ENCODE measurements at places on chromosomes 2 and 18.

DNA sequence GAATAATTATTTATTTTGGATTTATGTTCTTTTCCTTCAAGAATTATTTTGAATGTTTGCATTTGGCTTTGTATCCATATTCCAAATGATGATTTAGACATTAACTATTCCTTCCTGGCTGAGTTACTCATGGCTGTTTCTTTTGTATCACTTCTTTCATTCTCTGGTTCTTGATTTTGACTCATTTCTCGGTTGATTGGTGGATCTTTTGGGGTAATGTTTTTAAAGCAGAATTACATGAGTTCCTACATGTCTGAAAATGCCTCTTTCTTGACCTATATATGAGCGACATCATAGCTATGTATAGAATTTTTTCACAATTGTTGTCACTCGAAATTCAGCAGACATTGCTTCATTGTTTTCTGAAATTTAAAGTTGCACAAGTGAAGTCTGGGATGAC, 39.5 kb downstream of the CYP26B1 start:
- H3K4me1 ChIP-seq: no peaks in the 10 kb centered on the region
- H3K4me3 ChIP-seq: no peak overlapping the region
- no peaks in the 10 kb centered on the region for H3K27me3 ChIP-seq
- H3K27ac ChIP-seq: no peak overlapping the region
- H3K36me3 ChIP-seq: no peaks in the 10 kb centered on the region
- peak; percentile 55 for DNase-seq

DNA sequence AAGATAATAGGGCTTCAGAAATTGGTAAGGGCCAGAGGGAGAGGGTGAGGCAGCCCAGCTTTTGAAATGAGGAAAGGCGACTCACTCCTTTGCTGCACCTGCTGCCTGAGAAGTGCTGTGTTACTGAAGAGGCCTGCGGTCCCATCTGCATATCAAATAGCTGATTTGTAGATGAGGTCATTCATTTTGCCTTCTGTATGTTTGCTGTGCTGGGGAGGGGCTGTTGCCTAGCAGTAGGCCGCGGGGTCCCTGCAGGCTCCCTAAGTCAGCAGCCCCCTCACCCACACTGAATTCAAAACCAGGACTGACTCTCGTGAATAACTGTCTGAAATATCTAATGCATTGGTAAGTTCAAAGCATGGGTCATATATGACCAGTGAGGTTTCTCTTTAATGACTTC, 377.2 kb downstream of the SOX11 start:
- no peaks in the 10 kb centered on the region for H3K27me3 ChIP-seq
- H3K27ac ChIP-seq: no peak overlapping the region
- H3K36me3 ChIP-seq: no peaks in the 10 kb centered on the region
- no peak overlapping the region for H3K4me3 ChIP-seq
- peak; percentile 63 for DNase-seq

DNA sequence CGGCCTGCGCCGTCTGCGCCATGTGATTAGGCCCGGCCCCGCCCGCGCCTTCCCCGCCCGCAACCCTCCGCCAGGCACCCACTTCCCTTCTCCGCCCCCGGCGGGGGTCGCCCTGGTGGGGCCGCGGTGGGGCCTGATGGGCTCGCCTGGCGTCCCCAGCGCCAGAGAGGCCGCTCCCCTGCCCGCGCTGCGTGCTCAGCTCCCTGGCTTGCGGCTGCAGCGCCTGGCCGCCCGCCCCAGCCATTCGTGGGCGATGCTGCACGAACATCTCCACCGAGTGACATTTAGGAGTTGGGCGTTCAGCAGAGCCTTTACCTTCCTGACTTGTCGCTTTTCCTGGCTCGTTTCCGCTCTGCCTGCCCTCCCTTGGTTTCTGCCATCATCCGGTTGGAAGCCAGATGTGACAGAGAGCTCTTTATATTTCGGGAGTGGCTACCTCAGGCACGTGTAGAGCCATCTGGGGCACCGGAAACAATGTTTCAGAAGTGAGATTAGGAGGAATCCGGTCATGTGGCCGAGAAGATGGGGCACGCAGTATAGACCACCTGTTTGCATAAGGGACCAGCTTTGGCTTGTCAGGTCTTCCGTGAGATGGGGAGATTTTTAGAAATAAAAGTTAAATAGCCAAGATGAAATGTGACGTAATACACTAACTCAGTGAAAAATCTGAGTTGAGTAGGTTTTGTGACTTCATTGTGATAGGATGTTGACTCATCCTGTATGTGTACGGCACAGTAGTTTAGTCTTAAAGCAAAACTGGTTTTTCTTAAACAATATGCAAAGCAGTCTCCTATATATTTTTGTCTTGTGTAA, 1.2 kb downstream of the GLS start:
- H3K4me3 ChIP-seq: peak overlapping the region; percentile 89
- no peaks in the 10 kb centered on the region for H3K36me3 ChIP-seq
- H3K4me1 ChIP-seq: peaks cover 3% of the 10 kb centered on the region
- H3K27me3 ChIP-seq: no peaks in the 10 kb centered on the region

DNA sequence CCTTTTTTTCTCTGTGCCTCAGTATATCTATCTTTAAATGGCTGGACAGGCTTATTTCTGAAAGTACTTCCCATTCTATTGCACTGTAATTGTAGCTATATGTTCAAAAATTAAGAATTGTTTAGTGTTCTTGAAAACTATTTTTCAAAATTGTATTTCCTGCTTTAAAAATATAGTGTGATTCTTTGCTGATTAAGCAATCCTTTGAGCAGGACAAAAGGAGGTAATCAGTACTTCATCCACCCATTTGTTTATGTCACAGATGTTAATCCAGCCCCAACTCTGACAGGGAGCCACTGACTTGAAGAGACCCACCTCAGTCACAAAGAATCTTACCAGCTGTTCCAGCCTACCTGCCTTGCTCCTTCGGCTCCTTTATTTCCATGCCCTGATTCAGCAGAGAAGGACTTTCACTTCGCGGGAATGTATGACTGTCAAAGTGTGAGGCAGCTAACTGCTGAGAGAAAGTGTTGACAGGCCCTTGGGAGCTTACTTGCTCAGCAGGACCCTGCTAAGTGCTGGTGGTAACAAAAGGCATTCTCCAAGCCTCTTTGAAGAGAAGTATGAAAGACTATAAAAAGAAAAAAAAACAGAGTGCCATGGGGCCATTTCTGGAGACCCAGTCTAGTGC, 393.3 kb upstream of the CYRIA start:
- no peaks in the 10 kb centered on the region for H3K27me3 ChIP-seq
- peak overlapping the region; percentile 4 for H3K4me3 ChIP-seq
- H3K27ac ChIP-seq: no peak overlapping the region
- no peaks in the 10 kb centered on the region for H3K36me3 ChIP-seq
- no peaks in the 10 kb centered on the region for H3K4me1 ChIP-seq

GRCh38 chr2:179596018-179596417, 265.4 kb downstream of the ZNF385B start:
- H3K4me1 ChIP-seq: peaks cover 2% of the 10 kb centered on the region
- peak; percentile 85 for DNase-seq
- no peak overlapping the region for H3K27ac ChIP-seq
- no peak overlapping the region for H3K4me3 ChIP-seq
- H3K36me3 ChIP-seq: no peaks in the 10 kb centered on the region
- no peaks in the 10 kb centered on the region for H3K27me3 ChIP-seq

- H3K36me3 ChIP-seq: no peaks in the 10 kb centered on the region
- H3K27ac ChIP-seq: no peak overlapping the region
- DNase-seq: peak; percentile 31
- peaks cover 2% of the 10 kb centered on the region for H3K4me1 ChIP-seq
- no peaks in the 10 kb centered on the region for H3K27me3 ChIP-seq
These were observed 111.7 kb downstream of the PARD3B start for GRCh38 chr2:204657024-204657423.

GRCh38 chr2:1514391-1515072, 101.3 kb downstream of the TPO start:
- no peaks in the 10 kb centered on the region for H3K36me3 ChIP-seq
- DNase-seq: no peak
- H3K27ac ChIP-seq: no peak overlapping the region
- no peaks in the 10 kb centered on the region for H3K4me1 ChIP-seq

GRCh38 chr2:41922177-41922576, 125.6 kb upstream of the PKDCC start:
- DNase-seq: no peak
- no peak overlapping the region for H3K4me3 ChIP-seq

- H3K27me3 ChIP-seq: peaks cover 13% of the 10 kb centered on the region
- H3K36me3 ChIP-seq: no peaks in the 10 kb centered on the region
These were observed 40.7 kb downstream of the KCNIP3 start for GRCh38 chr2:95337829-95338228.

- no peak for DNase-seq
- no peak overlapping the region for H3K27ac ChIP-seq
- H3K4me3 ChIP-seq: no peak overlapping the region
These were observed 18.9 kb upstream of the ASAP2 start for GRCh38 chr2:9187620-9188214.

GRCh38 chr2:128505575-128506526, 187.2 kb upstream of the HS6ST1 start:
- H3K36me3 ChIP-seq: no peaks in the 10 kb centered on the region
- DNase-seq: no peak
- H3K4me3 ChIP-seq: no peak overlapping the region
- no peak overlapping the region for H3K27ac ChIP-seq
- no peaks in the 10 kb centered on the region for H3K27me3 ChIP-seq

DNA sequence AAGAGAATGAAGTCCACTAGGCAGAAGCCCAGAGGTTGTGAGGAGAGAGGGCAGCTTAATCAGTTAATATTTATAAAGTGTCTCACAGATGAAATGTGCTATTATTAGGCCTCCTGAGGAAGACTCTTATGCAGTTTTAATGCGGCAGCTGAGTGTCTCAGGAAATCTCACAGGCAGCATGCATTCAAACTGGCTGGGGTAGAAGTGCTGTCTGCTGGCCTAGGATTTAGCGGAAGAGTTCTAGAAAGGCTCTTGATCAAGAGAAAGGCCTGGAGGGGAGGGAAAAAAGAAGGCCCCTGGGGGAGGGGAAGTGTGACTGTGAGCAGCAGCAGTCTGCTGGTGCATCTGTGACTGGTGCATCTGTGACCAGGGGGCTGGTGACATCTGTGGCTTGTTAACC, 133.0 kb downstream of the FSHR start:
- H3K36me3 ChIP-seq: no peaks in the 10 kb centered on the region
- no peak overlapping the region for H3K4me3 ChIP-seq

DNA sequence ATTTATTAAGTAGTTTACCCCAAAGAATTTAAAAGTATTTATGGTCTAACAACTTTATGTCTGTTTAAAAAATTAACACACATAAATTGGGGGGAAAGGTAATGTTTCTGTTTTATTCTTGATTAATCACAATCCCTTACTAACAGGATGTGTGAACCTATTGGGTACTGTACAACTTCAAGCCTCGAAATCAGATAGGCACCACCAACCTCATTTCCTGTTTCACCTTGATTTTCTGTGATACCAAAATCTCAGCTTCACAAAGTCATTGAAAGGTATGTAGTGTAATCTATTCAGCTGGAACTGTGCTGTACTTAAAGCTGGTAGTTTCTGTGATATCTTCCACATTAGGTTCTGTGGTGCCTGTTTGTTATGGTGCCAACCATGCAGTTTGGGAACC, 4.0 kb downstream of the RNMT start:
- H3K4me3 ChIP-seq: no peak overlapping the region
- no peak overlapping the region for H3K27ac ChIP-seq
- H3K27me3 ChIP-seq: no peaks in the 10 kb centered on the region
- peaks cover 2% of the 10 kb centered on the region for H3K36me3 ChIP-seq
- H3K4me1 ChIP-seq: no peaks in the 10 kb centered on the region

- H3K27ac ChIP-seq: no peak overlapping the region
- no peaks in the 10 kb centered on the region for H3K4me1 ChIP-seq
- no peaks in the 10 kb centered on the region for H3K36me3 ChIP-seq
- DNase-seq: no peak
- no peak overlapping the region for H3K4me3 ChIP-seq
These were observed 50.8 kb downstream of the PIAS2 start for GRCh38 chr18:46866523-46866922.

DNA sequence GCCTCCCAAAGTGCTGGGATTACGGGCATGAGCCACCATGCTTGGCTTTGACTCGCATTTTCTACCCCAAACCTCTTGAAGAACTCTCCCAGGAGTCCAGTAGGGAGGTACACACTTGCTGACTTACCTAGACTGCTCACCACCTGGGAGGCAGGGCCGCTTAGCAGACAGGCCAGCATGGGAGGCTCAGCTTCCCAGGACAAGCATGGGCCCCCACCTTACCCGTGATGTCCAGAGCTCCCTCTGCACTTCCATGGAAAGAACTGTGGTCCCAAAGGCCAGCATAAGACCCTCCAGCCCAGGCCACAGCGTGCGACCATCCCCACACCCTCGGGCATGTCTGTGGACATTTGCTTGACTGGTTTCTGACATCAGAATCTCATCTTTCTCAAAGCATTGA, 36.8 kb downstream of the ST8SIA5 start:
- no peaks in the 10 kb centered on the region for H3K27me3 ChIP-seq
- DNase-seq: no peak
- H3K27ac ChIP-seq: no peak overlapping the region
- no peaks in the 10 kb centered on the region for H3K36me3 ChIP-seq
- H3K4me3 ChIP-seq: no peak overlapping the region

GRCh38 chr2:27932396-27932795, 41.9 kb downstream of the BABAM2 start:
- DNase-seq: peak; percentile 17
- no peaks in the 10 kb centered on the region for H3K36me3 ChIP-seq
- no peaks in the 10 kb centered on the region for H3K4me1 ChIP-seq
- H3K27ac ChIP-seq: no peak overlapping the region
- no peak overlapping the region for H3K4me3 ChIP-seq

GRCh38 chr2:44940732-44941464, 604 bp upstream of the SIX3 start:
- H3K27me3 ChIP-seq: peaks cover 90% of the 10 kb centered on the region
- no peak for DNase-seq
- no peak overlapping the region for H3K27ac ChIP-seq
- no peaks in the 10 kb centered on the region for H3K4me1 ChIP-seq

DNA sequence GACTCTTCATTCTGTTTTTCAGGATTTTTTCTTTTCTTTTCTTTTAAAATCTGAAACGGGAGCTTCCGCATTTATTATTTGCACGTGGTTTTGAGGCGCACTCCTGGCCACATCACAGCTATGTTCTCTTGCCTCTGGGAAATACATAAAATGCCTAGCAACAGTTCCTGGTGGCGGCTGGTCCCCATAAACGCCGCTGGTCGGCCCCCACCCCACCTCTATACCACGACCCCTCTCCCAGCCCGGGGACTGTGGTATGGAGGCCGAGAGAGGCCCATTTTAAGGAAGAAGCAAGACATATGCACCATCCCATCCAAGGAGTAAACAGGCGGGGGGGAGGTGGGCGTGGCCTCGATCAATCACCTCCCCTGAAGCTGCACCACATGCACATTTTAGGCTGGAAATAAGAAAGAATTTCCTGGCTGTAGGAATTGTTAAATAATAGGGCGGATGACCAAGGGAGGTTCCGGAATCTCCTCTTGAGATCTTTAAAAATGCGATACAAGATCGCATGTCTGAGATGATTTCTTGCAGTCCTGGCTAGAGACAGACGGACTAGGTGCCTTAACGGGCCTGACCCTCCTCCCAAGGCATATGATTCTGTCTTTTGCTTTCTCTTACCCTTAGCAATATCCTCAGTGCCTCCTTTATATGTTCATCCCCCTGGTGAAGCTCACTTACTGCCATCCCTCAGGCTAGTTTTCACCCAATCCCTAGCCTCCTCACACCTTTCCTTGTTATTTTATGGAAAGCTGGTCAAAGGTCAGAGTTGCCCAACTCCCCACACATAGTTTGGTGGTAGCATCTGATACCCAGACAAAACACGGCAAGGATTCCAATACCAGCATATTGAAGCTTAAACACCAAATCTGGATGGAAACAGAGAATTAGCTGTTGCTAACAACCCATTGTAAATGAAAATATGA, 82.4 kb downstream of the BCL2 start:
- peak overlapping the region; percentile 27 for H3K27ac ChIP-seq
- peaks cover 9% of the 10 kb centered on the region for H3K4me1 ChIP-seq
- peak; percentile 53 for DNase-seq
- H3K36me3 ChIP-seq: no peaks in the 10 kb centered on the region

- no peaks in the 10 kb centered on the region for H3K4me1 ChIP-seq
- H3K27me3 ChIP-seq: no peaks in the 10 kb centered on the region
- no peak overlapping the region for H3K4me3 ChIP-seq
- DNase-seq: no peak
- no peak overlapping the region for H3K27ac ChIP-seq
- H3K36me3 ChIP-seq: no peaks in the 10 kb centered on the region
These were observed 375.2 kb downstream of the ARHGAP15 start for GRCh38 chr2:143504397-143504796.

Measured in fibroblast of lung (primary cell).